ENCODE measurements at places on chromosomes 7 and 10.
A peak's percentile ranks its signal among the peaks of the same experiment; 100 is the strongest.

- DNase-seq, result no peak
Measured at GRCh38 chr10:18508587-18508986, 142.8 kb downstream of the NSUN6 start.

GRCh38 chr7:94169682-94170081 is 165.5 kb upstream of the BET1 start:
- no peak for DNase-seq

GRCh38 chr10:17116193-17116592 is 13.4 kb downstream of the CUBN start:
- no peak for DNase-seq

- no peak for DNase-seq
Measured at GRCh38 chr7:101819183-101819582, 1.8 kb downstream of the CUX1 start.

DNA sequence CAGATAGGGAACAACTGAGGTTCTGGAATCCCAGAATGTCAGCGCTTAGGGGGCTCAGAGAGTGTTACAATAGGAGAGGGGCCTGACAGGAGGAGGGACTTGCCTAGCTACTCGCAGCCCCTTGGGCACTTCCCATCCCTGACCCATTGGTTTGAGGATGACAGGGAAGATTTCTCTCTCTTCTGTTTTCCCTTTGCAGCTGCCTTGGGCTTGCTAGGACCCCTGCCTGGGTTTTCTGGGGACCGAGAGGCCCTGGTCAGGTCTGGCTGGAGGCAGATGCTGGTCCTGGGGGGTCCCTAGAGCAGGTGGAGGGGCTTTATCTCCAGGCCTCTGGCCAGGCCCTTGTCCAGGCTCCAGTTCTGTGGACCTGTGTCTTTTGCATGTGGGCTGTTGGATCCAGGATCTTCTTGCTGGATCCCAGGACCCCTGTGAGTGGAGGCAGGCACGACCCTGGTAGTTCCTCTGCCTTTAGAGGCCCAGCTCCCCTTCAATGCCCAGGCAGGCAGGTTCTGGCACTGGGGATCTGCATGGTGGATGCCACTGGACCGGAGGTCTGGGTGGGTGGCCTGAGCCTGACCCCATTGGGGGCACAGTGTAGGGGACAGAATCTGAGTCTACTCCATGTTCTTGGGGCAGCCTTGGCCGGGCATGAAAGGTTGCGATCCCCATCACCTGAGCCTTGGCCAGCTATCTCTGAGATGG is 26.9 kb downstream of the RAMP3 start:
- DNase-seq, result no peak

GRCh38 chr10:70523057-70523456 is 44.5 kb downstream of the PALD1 start:
- DNase-seq, result no peak

- no peak for DNase-seq
Measured at GRCh38 chr10:73586583-73586984, 4.6 kb downstream of the USP54 start.

- no peak for DNase-seq
Measured at GRCh38 chr7:66352071-66352470, 146.9 kb downstream of the TPST1 start.

- no peak for DNase-seq
Measured at GRCh38 chr7:45035893-45036292, 35.9 kb downstream of the CCM2 start.

- DNase-seq, result no peak
Measured at GRCh38 chr7:78280276-78280675, 481.7 kb downstream of the PHTF2 start.

GRCh38 chr10:112977426-112977898 is 27.4 kb downstream of the TCF7L2 start:
- no peak for DNase-seq

GRCh38 chr10:115953281-115953680 is 319.7 kb downstream of the GFRA1 start:
- no peak for DNase-seq

DNA sequence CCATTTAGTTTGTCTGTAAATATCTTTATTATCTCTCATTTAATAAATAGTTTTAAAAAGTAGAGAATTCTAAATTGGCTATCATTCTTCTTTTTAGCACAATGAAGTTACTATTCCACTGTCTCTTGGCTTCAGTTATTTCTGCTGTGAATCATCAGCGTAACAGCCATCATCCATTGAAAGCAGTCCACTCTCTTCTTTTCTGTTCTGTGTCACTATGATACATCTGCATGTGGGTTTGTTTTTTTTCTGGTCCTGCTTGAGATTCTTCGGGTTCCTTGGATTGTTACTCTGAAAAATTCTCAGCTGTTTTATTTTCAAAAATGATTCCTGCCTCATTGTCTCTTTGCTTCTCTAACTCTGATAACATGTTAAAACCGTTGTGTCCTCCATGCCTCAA is 52.5 kb downstream of the CSGALNACT2 start:
- no peak for DNase-seq

- no peak for DNase-seq
Measured at GRCh38 chr7:105413887-105414437, 25.2 kb upstream of the SRPK2 start.

GRCh38 chr10:51687296-51687695 is 12.1 kb downstream of the CSTF2T start:
- DNase-seq, result no peak

DNA sequence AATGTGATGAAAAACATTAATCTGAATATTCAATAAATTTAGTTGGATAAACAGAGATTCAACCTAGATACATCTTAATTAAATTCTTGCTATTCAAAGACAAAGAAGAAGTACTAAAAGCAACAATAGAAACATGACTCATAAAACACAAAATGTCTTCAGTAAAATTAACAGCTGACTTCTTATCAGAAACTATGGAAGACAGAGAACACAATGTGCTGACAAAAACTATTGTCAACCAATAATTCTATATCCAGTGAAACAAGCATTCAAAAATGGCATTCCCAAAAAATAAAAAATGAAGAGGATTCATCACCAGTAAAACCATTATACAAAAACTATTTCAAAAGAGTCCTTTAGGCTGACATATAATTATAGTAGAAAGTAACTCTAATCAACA is 400.5 kb upstream of the SORCS1 start:
- no peak for DNase-seq

DNA sequence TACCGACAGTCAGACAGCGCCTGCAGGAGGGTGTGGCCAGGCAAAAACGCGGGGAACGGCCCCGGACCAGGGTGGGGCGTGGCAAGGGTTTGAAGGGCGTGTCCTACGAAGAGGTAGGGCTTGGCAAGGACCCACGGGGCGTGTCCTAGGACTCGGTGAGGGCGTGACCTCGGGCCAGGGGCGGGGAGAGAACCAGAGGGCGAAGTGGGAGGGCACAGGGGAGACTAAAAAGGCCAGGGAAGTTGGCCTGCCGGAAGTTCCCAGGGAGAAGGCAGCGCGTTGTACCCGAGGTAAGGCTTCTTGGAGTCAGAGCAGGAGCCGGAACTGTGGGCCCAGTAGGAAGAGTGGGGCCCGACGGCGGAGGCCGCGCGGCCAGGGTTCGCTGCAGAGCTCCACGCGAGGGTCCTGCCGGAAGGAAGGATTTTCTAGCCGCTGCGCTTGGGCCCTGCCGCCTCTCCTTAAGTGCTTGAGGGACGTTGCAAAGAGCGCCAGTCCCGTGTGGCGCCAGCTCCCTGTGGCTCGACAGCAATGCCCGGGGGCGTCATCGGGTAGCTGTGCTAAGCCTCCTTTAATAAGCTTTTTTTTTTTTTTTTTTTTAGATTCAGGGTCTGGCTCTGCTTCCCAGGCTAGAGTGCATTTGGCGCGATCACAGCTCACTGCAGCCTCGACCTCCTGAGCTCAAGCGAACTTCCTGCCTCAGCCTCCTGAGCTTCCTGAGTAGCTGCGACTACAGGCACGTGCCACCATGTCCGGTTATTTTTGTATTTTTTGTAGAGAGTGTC is at the start of gene PTER:
Gene PTER (plus strand): TSS at position 253 of the 782 bp plus-strand sequence. CDS start 47,375 bp downstream, outside the sequence.
- peak; percentile 99 for DNase-seq

DNA sequence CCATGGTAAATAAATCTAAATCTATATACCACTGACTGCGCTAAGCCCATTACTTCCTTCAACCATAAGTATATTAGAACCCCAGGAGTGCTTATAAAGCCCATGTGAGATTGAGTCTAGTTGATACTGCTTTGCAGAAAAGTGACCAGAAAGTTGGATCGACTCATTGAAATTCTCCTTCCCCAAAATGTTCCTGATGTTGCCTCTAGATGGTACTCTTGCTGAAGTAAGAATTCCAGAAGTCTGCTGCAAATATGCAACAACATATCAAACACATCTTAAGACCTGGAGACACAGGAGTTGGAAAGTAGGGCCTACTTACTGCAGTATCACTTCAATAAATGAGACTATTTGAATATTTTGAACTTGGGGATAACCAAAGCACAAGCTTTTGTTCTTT is 550.8 kb downstream of the IPMK start:
- DNase-seq, result no peak

DNA sequence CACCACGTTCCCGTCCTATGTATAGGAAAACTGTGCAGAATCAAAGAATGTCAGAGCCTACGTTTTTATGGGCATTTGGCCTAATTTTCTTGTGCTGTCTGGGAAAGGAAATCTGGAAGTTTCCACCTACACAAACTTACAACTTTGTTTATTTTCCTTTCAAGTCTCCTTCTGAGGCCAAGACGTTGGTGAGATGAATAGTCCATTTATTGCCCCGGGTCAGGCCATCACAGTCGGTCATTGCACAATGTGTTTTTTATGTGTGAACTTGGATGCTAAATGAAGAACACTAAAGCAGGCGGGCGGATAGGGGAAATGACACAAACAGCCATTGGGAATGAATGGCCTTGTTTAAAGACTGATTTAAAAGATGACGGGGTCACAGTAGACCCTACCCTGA is 38.6 kb downstream of the TRIL start:
- no peak for DNase-seq

DNA sequence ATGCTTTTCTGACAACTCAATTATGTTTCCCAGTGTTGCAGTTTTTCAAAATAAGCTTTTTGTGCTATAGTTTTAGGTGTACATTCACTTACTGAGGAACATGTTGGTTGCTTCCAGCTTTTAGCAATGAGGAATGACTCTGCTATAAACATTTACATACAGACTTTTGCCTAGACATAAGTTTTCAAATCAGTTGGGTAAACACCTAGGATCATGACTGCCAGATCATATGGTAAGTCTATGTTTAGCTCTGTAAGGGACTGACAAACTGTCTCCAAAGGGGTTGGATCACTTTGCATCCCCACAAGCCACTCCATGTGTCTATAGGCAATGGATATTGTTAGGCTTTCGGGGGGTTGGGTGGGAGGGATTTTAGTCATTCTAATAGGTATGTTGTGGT is 10.8 kb upstream of the GRID2IP start:
- DNase-seq, result no peak

DNA sequence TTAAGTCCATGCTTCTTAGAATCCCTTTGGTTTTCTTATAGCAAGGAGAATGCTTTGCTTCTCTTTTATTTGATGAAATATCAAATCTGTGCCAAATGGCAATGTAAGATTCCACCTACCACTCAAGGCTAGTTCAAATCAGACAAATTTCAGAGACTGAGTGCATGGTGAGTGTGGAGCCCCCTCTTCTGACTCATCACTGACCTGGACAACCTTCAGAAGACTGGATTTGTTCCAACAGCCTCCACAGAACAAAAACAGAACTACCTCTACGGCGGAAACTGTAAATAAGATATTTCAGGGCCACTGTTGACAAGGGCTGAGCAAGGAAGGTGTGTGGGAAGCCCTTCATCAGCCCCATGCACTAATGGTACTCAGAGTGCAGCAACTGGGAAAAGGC is 21.1 kb downstream of the NCAPG2 start:
- DNase-seq, result no peak

- DNase-seq, result no peak
Measured at GRCh38 chr10:27890971-27891370, 107.9 kb downstream of the ODAD2 start.

DNA sequence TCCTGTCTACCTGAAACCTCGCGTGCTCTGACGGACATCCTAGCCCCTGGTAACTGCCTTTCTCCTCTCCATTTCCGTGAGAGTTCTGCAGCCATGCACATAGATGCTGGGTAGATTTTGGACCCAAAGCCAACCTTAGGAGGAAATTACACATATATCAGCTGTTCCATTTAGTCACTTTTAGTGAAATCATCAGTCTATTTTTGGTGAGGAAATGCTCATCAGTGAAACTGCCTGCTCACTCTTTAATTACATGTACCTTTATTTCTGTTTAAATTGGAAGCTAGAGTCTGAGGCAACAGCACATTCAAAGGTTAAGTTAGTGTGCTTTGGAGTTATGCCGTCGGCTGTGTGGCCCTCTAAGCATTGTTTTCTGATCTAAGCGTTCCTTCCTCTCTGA is 231.3 kb downstream of the WDR37 start:
- DNase-seq, result no peak

- no peak for DNase-seq
Measured at GRCh38 chr7:96645084-96645483, 64.6 kb downstream of the SEM1 start.

DNA sequence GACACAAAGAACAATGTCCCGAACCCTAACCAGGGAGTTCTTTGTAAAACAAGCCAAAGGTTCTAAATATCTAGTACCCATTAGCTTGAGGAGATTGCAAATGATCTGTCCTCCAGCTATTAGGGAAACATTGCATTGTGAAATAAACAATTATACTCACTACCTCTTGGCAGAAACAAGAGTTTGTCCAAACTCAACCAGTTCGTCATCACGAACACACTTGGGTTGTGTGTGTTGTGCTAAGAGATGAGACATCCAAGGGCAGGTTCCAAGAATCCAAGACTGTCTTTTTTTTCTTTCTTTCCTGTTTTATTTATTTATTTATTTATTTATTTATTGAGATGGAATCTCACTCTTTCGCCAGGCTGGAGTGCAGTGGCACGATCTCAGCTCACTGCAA is 793.1 kb upstream of the AUTS2 start:
- DNase-seq, result no peak

DNA sequence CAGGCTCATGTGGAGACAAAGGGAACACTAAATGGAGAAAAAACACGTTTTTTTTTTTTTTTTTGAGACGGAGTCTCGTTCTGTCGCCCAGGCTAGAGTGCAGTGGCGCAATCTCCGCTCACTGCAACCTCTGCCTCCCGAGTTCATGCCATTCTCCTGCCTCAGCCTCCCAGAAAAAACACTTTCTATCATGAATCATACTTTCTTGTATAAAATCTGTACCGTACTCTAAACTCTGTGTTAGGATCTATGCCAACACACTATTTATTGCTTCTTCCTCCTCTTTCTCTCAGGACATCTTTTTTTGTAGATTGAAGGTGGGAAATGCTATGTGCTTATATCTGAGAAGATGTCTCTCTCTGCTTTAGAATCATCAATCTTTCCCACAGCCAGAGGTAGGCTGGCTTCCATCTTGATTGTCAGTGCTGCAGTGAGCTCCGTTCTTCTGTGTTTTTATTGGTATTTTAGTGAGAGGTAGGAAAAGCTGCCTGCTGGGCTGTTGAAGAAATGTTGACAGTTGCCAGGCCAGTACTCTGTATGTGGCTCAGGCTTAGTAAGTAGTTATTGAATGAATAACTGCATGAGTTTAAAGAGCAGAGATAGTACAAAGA is 101.1 kb downstream of the GPR85 start:
- no peak for DNase-seq

GRCh38 chr7:40213856-40214255 is 79.1 kb downstream of the SUGCT start:
- no peak for DNase-seq

Data from activated CD4-positive, alpha-beta T cell treated with anti-CD3 and anti-CD28 coated beads, Interleukin-2, Interleukin-4, amounts not matched to agents 100 ng/mL and 50 ng/mL, durations not matched to agents 16 hours and 8 hours (primary cell).